ENCODE measurements at places on chromosomes 2 and 18.

GRCh38 chr2:151056870-151057269 lies 204.8 kb downstream of the RBM43 start:
- no peak for DNase-seq

DNA sequence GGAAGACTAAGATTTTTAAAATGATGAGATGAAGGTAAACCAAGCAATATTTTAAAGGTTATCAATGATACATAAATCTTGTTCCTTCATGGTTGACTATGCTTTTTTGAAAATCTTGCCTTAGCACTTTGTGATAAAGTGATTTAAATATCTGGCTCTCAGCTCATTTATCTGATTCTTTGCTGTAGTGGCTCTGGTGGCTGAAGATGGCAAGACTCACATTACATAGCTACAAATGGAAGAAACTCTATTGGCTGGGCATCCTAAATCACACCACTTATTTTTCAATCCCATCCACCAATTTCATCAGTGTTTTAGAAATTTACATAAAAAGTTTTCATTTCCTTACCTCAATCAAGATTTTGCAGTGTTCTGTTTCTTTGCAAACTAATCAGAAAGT lies 16.6 kb upstream of the APCDD1 start:
- no peak for DNase-seq

DNA sequence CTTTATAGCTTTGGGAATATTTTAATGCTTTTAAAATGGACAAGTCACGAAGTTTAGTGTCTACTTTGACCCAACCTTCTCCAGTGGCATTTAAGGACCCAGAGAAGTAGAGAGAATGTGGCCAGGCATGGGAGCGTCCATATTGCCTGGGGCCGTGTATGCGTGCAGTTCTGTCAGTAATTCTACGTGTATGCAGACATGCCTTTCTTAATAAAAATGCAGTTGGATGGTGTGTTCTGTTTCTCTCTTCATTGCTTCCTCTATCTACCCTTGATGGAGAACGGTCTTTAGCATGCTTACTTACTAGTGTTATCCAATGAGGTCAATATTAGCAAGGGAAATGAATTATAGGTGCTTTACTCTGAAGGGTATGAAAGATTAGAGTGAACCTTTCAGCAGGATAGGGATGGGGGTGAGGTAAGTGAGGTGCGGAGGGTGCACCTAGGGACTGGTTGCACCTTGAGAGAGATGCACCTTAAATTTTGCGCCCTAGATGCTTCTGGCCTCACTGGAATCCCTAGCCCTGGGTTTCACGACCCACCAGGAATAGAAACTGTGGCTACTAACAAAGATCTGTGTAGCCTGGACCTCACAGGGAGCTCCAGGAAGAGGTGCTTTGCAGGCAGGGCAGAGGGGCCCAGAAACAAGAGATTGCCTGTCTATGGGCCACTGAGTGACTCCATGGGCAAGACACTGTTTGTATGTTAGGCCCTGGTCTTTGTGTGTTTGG lies 194.3 kb downstream of the MYCN start:
- DNase-seq: no peak

GRCh38 chr2:72031346-72032110 lies 116.1 kb downstream of the CYP26B1 start:
- peak; percentile 8 for DNase-seq

DNA sequence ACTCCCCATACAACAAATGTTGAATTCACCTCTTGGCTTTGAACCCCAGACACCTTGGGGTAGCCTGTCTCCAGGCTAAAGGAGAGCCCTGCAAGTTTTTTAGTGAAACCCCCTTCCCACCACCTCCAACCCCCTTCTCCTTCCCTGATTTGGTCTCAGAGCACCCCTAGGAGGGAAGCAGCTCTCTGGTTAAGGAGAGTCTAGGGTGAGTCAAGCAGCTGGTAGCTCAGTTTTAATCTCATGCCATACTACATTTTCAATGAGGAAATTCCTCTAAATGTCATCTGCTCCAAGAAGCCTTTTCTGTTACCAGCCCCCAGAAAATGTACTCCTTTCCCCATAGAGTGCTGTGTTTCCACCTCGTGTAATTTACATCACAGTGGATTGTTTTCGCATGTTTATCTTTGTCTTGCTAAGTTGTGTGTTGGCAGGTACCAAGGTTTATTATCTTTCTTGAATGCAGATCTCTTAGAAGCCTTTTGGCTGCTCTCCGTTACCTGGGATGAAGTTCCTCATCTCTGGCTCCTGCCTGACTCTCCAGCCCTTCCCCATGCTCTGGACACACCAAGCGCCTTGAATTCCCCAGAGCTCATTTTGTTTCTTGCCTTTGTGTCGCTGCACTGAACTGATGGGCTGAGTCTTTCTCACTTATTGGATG lies 82.2 kb downstream of the ASAP2 start:
- DNase-seq: no peak

DNA sequence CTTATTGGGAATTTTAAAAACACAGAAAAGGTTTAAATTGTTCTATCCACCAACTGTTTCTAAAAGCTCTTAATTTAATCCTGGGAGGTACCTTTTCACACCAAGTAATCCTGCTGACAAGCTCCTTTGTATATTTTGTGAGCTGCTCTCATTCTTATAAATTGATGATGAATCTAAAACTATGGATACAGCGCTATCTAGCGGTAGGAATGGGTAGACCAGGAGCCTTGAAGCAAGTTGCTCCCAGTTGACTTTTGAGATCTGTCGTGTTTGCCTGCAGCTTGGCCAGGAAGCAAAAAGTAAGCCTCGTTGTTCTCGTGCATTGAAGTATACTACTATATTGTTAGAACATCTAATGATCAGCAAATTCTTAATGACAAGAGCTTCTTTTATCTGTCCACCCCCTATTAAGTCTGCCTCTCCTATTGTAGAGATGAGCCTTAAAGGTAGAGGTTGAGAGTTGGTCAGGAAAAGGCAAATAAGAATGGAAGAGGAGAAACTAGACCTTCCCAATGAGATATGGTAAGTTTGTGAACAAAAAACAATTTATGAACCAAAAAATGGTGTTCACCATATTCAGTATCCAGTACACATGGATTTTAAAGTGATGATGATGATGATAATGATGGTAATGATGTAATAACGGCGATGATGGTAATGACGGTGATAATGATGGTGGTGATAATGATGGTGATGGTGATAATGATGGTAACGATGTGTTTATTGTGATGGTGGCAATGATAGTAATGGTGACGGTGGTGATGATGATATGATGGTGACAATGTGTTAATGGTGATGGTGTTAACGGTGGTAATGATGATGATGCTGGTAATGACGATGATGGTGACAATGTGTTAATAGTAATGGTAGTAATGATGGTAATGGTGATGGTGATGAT lies 212.1 kb upstream of the NCKAP5 start:
- DNase-seq: peak; percentile 63

- no peak for DNase-seq
Observed at GRCh38 chr2:55134316-55134706, 84.1 kb upstream of the RTN4 start.

GRCh38 chr2:171279983-171280790 lies 119.5 kb upstream of the TLK1 start:
- DNase-seq: no peak

DNA sequence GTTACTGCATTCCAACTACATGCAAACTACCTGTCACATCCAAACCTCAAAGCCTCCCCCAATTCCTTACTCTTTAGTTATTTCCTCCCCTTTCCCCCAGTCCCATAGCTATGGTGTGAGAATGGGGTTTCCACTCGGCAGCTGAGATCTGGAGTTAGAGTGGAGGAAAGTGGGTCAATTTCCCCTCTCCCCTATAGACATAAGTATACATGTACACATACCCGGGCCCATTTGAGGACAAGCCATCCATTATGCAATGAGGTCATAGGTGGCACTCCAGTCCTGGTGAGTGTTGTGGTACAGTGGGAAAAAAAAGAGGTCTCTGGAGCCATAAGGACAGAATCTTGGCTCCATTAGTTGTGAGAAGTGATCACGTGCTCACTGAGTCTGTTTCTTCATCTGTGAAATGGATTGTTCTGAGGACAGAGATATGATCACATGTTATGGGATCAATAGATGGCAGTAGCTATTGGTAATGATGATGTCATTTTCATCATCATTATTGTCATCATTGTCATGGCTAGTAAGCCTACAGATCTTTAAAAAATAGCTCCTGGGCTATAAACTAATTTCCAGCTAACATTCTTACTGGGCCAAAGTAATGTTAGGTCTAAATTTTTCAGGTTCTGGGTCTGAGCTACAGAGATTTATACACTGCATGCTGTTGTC lies 119.0 kb downstream of the BCL2L11 start:
- no peak for DNase-seq

- DNase-seq: peak; percentile 56
Observed at GRCh38 chr2:9422321-9423099, 818 bp downstream of the ITGB1BP1 start.

- DNase-seq: no peak
Observed at GRCh38 chr2:112021781-112022231, 33.3 kb upstream of the TMEM87B start.

DNA sequence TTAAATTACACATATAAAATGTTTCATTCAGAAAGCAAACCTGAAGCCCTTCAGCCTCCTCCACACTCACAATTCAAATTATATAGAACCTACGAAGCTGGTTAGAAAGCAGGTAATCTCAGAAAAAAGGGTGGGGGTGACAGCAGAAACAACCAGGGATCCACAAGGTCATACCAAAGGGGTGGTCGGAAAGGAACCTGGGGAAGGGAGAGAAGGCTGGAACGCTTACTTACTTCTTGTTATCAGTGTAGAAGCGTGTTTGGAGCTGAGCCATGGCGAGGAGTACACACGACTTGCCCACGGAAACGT lies 316 bp downstream of the WDR12 start:
- no peak for DNase-seq

GRCh38 chr2:65532326-65532725 lies 99.9 kb upstream of the SPRED2 start:
- no peak for DNase-seq

- DNase-seq: no peak
Observed at GRCh38 chr2:65835975-65836549, 403.7 kb upstream of the SPRED2 start.

GRCh38 chr2:116517936-116518335 lies 1296.6 kb upstream of the DDX18 start:
- DNase-seq: no peak

DNA sequence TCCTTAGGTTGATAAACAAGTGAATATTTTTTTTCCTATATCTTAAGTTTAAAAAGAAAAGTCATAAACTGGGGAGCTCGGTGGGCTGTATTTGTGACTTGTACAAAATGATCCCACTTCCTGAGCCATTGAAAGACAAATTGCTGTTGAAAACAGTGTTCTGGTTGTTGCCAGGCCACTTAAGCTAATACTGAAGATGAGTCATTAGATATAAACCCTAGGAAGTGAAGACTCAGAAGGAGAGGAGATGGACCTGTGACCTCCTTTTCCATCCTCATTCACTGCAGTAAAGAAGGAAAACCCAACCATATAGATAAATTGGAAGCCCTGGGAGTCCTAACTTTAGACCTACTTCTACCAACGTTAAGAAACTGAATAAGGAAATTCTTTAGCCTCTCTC lies 46.2 kb upstream of the SERPINE2 start:
- DNase-seq: no peak

DNA sequence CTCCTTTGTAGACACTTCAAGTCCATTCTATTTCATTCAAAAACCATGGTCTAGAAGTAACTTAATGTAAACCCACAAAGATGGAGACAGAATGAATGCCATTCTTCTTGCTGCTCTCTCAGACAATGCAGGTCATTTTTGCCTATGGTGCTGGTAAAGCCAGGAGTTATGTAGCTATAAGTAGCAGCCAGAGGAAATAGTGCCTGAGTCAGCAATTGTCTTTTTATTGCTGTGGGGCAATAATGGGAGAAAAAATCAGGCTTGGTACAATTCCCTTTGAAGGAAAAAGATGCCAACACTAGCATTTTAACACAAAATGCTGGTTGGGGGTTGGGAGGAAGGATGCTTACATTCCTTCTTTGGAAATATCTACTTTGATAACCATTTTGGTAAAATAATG lies 43.5 kb downstream of the SCN1A start:
- DNase-seq: no peak

DNA sequence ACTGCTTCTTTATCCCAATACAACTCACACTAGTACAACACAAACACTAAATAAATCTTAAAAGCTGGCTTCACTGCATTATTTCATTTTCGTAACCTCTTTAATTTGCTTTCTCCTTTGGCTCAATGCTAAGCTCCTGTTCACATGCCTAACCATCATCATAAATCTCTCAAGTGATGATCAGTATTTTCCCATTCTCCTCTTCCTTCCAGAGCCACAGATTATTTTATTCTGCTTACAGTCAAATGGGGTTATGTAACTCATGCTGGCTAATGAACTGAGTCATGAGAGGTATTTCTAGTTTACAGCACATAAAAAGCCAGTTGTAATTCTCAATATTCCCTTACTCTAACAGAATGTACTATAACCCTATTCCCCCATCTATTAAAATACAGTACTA lies 350.4 kb upstream of the ZC3H15 start:
- no peak for DNase-seq

GRCh38 chr2:141704541-141704940 lies 426.3 kb downstream of the LRP1B start:
- no peak for DNase-seq

DNA sequence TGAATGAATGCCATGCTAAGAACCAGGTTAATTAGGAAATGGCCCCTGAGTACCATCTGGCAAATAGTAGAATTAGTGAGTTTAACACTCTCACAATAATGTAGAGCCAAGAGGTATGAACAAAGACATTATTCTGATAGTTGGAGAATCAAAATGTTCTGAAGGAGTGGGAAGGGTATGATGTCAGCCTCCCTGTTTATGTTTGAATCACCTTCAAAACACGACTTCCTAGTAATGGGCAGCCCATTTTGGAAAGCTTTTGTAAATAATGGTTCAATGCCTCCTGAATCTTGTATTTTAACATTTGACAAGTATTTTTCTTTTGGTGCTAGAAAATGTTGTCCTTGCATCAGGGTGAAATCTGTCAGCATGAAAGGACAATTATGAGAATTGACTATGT lies 108.3 kb downstream of the DSEL start:
- DNase-seq: no peak

DNA sequence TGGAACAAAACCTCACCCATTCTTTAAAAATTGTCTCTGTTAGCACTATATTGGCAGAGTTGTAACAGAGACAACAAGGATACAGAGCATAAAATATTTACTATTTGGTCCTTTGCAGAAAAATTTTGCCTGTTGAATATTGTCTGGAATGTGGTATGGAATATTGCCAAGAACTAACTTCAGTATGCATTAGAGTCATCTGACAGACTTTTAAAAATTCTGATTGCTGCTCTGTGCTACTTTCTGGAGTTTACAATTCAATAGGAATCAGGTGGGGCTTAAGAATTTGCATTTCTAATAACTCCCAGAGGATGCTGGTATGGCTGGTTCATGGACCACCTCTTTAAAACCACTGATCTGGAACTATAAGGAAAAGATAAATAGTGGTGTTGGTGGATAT lies 32.8 kb upstream of the NYAP2 start:
- no peak for DNase-seq

DNA sequence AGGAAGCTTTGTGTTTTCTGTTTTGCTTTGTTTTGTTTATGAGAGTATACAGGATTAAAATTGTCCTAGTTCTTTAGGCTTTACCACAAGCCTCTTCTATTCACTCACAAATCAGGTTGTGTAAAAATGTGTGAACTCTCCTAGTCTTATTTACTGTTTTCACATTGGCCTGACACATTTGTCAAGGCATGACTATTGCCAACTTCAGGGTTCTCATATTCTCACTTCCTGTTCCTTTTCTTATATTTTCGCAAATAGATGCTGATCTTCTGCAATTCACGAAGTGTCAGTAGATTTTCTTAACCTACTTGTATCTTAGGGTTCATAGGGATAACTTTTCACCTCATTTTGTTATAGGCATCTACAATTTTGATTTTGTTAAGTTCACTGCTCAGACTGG lies 67.1 kb downstream of the CCDC102B start:
- DNase-seq: no peak

All from femur (tissue), 1 donor.